ENCODE measurements at places on chromosomes 2 and 18.

- DNase-seq = no peak
These were observed 65.3 kb downstream of the OLA1 start for GRCh38 chr2:174183076-174183475.

DNA sequence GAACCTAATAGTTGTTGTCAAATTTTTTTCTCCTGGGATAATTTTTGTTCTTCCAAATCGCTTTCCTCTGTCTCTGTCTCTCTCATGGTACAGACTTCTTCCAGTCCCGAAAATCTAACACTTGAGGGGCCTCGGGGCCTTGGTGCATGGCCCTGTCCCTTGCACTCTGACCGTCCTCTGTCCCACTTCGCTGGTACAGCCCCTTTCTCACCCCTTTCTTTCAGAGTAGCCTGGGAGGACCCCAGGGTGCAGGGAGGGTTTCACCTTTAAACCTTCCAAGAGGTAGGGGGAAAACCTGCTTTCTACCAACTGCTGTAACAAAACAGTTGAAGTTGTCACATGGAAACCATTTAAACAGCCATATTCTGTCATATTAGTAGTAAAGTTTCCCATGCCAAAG is 22.2 kb upstream of the FAHD2A start:
- no peak for DNase-seq

- no peak for DNase-seq
These were observed 57.5 kb downstream of the FHOD3 start for GRCh38 chr18:36354989-36355388.

- DNase-seq = no peak
These were observed 12.9 kb upstream of the SIX3 start for GRCh38 chr2:44928483-44929158.

- no peak for DNase-seq
These were observed at the start of gene ZNF385B for GRCh38 chr2:179861416-179862067. Gene ZNF385B, minus strand, starts transcription at chr2:179861612.

GRCh38 chr2:189465478-189465877 is 24.2 kb downstream of the WDR75 start:
- DNase-seq = no peak

DNA sequence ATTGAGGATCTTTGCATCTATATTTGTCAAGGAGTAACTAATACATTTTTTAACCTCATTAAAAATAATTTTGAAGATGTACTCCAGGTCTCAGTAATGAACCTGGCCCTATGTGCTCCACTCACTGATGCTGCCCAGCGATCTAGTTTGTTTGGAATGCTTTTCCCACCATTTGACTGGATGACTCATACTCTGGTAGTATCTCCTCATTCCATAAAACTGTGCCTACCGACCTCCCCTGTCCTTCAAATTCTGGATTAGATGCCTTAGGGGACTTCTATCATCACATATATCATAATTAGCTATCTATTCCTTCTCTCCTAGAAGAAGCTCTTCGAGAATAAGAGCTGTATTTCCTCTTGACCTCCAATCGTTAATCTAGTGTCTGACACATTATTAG is 83.8 kb downstream of the FAM117B start:
- DNase-seq = no peak

GRCh38 chr18:13592246-13592645 is 134.1 kb downstream of the FAM210A start:
- no peak for DNase-seq

DNA sequence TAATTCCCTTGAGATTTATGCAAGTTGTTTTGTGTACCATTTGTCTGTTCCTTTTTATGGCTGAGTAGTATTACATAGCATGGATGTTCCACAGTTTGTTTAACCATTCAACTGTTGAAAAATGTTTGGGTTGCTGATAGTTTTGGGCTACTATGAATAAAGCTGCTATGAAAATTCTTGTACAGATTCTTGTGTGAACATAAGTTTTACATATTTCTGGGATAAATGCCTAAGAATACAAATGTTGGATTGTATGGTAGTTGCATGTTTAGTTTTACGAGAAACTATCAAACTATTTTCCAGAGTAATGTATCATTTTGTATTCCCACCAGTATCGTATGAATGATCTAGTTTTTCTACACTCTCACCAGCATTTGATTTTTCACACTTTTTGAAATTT is 407.3 kb downstream of the PLCL1 start:
- DNase-seq = no peak

- no peak for DNase-seq
These were observed 129.7 kb downstream of the MAP4K4 start for GRCh38 chr2:101827246-101827645.

GRCh38 chr18:47248115-47248603 is 3.3 kb downstream of the SKOR2 start:
- DNase-seq = no peak

DNA sequence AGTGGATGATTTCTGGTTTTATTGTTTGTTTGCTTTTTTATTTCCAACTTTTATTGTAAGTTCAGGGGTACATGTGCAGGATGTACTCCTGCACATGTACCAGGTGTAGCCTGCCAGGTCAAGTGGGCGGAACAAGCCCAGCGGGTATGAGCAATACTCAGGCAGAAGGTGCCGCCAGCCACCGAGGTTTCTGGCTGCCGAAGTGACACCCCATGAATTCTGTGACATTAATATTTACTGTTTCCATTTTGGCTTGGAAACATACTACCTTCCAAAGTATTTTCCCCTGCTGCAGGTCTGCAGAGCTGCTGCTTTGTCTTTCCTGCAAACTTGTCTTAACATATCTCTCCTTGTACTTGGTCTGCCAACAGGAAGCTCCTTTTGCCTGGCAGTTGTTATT is 78.5 kb downstream of the PTPN4 start:
- no peak for DNase-seq

- no peak for DNase-seq
These were observed 18.8 kb downstream of the PSMG2 start for GRCh38 chr18:12721495-12722275.

DNA sequence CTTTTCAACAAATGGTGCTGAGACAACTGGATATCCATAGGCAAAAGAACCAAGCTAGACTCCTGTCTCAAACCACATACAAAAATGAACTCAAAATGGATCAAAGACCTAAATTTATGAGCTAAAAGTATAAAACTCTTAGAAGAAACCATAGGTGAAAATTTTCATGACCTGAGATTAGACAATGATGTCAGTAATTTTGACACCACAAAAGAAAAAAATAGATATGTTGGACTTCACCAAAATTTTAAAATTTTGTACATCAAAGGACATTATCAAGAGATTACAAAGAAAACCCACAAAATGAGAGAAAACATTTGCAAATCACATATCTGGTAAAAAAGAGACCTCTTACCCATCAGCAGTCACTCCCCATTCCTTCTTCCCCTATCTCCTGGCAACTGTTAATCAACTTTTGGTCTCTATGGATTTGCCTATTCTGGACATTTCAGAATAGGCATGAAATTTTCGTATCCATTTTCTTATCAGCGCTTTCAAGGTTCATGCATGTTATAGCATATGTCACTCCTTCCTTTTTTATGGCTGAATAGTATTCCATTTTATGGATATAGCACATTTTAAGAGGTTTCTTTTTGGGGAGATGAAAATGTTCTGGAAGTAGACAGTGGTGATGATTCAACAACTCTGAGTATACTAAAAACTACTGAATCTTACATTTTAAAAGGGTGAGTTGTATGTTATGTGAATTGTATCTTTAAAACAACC is 43.3 kb downstream of the FAM178B start:
- no peak for DNase-seq

GRCh38 chr2:641164-641871 is 35.9 kb downstream of the TMEM18 start:
- no peak for DNase-seq

DNA sequence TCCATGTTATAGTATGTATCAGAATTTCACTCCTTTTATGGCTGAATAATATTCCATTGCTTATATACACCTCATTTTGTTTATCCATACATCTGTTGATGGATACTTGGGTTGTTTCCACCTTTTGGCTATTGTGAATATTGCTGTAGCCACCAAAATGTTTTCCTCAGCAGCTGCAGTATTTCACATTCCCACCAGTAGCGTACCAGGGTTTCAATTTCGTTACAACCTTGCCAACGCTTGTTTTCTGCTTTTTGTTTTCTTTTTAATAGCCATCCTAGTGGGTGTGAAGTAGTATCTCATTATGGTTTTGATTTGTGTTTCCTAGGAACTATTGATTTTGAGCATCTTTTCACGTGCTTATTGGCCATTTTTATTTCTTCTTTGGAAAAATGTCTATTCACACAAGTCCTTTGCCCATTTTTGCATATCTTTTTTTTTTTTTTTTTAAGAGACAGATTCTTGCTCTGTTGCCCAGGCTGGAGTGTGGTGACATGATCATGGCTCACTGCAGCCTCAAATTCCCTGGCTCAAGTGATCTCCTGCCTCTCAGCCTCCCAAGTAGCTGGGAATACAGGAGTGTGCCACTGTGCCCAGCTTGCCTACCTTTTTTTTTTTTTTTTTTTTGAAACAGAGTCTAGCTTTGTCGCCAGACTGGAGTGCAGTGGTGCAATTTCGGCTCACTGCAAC is 14.2 kb downstream of the UBXN2A start:
- DNase-seq = no peak

DNA sequence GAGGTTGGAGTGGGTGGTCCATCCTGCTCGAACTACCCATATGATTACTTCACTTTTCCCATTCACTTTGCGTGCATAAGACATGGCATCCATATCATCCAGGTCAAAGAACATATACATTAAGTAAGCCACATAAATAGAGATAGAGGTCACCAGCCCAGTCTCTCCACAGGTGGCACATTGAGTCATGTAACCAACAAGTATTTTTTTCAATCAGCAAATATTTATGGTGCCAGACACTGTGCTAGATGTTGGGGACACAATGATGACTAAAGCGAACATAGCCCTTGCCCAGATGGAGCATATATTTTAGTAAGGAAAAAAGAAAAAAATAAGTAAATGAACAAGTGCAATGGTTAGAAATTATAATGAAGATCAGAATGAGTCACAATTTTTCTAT is 83.6 kb upstream of the LCLAT1 start:
- DNase-seq = no peak
